ENCODE measurements at places on chromosomes 5 and 9.

GRCh38 chr5:147168578-147169327, 66.1 kb upstream of the STK32A start:
- DNase-seq = no peak

GRCh38 chr5:175694371-175695160, 36.7 kb downstream of the HRH2 start:
- no peak for DNase-seq

DNA sequence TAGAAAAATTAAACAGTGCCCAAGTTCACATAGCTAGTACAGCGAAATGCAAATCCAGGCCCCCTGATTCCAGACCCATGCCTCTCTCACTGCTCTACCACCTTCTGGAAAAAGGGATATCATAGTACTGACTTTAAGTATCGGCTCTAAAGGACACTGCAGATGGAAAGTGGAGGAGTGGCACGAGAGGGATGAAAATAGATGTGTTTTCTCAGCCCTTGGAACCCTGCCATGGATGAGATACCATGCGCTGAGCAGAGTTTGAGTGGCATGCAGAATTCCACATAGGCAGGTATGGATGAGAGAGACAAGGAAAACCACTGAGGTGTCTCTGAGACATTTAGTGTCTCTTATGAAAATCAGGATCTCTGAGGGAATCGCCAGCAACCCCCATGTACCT, 18.8 kb downstream of the CKMT2 start:
- no peak for DNase-seq

GRCh38 chr9:93665128-93665636, 88.8 kb downstream of the PHF2 start:
- no peak for DNase-seq

DNA sequence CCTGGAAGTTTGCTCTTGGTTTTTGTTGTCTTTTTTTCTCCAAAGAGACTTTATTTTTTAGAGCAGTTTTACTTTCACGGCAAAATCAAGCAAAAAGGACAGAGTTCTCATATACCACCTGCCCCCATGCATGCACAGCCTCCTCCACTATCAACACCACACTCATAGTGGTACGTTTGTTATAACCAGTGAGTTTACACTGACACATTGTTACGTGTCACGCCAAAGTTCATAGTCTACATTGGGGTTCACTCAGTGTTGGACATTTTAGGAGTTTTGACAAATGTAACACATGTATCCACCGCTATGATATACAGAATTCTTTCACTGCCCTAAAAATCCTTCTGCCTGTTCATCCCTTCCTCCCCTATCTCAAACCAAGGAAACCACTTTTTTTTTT, 7.5 kb upstream of the ICE1 start:
- DNase-seq = no peak

DNA sequence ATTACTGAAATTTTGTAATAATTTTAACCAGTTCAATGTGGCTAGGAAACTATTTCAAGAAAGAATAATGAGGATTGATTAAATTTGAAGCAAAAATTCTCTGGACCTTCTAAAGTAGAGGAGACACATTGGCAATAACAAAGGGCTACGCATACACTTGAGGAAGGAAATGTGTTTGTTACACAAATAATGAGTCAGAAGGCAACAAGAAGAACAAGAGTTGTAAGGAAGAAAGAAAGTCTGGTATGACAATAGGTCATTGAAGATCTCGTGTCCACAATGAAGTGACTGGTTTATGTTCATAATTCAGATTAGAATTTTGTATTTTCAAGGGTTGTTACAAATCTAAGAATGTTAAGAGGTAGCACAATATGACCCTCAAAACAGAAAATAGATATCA, 25.8 kb downstream of the ST8SIA4 start:
- DNase-seq = no peak

Measured in SHP77 (cell line).